ENCODE measurements at places on chromosomes 6 and 20.

DNA sequence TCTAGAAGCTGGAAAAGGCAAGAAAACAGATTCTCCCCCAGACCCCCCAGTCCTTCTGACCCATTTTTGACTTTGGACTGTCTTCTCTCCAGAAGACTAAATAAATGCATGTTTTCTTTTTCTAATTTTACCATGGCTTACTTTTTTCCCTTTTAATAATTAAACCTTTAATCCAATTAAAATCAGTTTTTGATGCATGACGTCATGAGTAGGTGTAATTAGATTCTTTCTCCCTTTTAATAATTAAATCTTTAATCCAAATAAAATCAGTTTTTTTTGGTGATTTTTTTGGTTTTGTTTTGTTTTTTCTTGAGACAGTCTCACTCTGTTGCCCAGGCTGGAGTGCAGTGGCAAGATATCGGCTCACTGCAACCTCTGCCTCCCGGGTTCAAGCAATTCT is 13.2 kb upstream of the NCOA5 start:
- DNase-seq = no peak

- no peak for DNase-seq
Measured at GRCh38 chr6:24391756-24392405, 10.9 kb upstream of the MRS2 start.

GRCh38 chr20:53920647-53921245 is 149.6 kb downstream of the BCAS1 start:
- DNase-seq = no peak

- DNase-seq = no peak
Measured at GRCh38 chr6:67608099-67608749, 1026.9 kb upstream of the ADGRB3 start.

GRCh38 chr6:150352321-150353296 is 16.2 kb upstream of the IYD start:
- peak; percentile 69 for DNase-seq

- peak; percentile 14 for DNase-seq
Measured at GRCh38 chr6:21438237-21438985, 155.1 kb upstream of the SOX4 start.

All from iris pigment epithelial cell (primary cell).